Prostate gland (tissue), 2 donors: ENCODE measurements at places on chromosomes 6 and 20.
A peak's percentile ranks its signal among the peaks of the same experiment; 100 is the strongest.

DNA sequence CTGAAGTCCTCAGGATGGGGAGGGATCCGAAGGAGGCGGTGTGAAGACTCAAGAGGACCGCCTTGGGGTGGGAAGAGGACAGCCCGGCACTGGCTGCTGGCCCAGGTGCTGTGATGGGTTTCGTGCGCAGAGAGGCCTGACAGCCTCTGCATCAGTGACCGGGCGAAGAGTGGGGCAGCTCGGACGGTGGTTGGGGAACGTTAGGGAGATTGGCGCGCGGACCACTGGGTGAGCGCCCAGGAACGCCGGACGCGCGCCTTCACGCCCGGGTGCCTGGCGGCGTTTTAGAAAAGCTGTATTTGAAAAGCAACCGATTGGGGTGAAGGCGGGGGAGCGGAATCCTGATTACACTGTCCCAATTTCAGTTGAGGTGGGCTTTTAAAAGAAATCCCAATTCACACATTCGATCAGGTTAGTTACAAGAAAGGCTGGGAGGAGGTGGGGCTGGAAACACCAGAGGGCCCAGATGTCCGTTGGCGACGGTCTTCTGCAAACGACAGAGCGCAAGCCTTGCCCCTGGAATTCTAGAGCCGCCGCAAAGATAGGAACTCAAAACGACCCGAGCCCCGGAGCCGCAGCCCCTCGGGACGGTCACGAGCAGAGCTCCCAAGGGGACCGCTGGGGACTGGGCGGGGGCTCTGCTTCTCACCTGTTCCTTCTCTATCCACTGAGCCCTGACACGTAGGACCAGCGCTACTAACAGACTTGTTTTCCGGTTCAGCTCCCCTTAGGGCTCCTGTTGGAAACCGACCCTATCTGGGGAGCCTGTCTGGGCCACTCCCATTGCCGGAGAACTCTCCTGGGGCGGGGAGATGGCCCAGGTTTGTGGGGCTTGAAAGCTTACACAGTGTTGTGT, 8.5 kb upstream of the TRIM40 start:
- no peaks in the 10 kb centered on the region for H3K36me3 ChIP-seq
- H3K4me1 ChIP-seq, result no peaks in the 10 kb centered on the region
- no peak overlapping the region for H3K4me3 ChIP-seq
- DNase-seq, result no peak
- H3K27ac ChIP-seq, result no peak overlapping the region

DNA sequence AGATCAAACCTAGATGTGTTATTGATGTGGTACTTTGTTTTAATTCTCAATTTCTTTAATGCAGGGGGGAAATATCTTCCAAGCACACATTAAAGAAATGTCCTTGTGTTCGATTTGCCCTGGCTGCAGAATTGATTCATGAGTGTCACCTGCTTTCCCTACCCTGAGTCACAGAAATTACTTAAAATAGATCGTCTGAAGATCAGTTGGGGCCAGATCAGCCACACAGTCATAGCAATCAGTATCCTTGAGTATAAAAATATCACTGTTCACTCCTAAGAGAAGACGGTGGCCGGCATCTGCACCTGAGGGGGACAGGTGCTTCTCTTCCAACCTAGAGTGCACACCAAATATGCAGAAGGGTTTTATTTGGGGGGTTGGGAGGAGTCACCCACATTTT, 115.2 kb upstream of the RIN2 start:
- H3K4me1 ChIP-seq, result no peaks in the 10 kb centered on the region
- H3K27me3 ChIP-seq, result no peaks in the 10 kb centered on the region
- no peak overlapping the region for H3K4me3 ChIP-seq
- no peaks in the 10 kb centered on the region for H3K36me3 ChIP-seq

DNA sequence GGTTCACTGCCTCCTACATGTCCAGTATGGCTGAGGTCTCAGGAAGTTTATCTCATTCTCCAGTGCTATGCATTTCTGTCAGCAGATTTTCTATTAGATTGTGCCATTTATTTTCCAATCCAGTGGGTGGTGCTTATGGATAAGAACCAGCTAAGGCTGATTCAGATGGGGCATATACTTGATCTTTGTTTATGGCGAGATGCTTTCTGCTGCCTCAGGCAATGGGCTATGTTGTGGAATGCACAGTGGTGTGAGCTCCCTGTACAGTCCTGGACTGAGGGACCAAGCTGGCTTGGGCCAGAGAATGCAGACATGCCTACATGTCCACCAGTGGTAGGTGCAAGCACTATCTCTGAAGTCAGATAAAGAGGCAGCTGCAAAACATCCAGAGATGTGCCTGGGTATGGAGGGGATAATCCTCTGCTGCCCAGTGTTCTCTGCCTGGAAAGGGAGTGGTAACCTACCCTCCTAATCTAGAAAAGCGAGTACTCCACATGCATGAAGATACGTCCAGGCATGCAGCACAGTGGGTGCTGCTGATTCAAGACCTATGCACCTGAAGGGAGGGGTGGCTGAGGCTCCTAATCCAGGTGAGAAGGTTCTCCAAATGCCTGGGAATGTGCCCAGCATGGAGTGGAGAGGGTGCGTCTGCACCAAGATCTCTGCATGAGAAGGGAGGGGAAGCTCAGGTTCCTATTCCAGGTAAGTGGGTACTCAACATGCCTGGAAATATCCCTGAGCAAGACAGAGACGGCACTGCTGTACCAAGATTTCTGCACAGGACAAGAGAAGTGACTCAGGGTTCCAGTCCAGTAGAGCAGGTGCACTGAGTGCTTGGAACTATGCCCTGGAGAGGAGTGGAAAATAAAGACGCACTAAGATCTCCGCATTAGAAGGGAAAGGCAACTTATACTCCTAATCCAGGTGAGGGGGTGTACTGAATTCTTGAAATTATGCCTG, 9.4 kb downstream of the CST4 start:
- no peak overlapping the region for H3K27ac ChIP-seq
- no peaks in the 10 kb centered on the region for H3K36me3 ChIP-seq
- no peak overlapping the region for H3K4me3 ChIP-seq
- H3K4me1 ChIP-seq, result no peaks in the 10 kb centered on the region
- DNase-seq, result no peak
- no peaks in the 10 kb centered on the region for H3K27me3 ChIP-seq

GRCh38 chr6:12968290-12968689, 251.7 kb downstream of the PHACTR1 start:
- DNase-seq, result no peak
- no peaks in the 10 kb centered on the region for H3K27me3 ChIP-seq
- no peak overlapping the region for H3K27ac ChIP-seq

DNA sequence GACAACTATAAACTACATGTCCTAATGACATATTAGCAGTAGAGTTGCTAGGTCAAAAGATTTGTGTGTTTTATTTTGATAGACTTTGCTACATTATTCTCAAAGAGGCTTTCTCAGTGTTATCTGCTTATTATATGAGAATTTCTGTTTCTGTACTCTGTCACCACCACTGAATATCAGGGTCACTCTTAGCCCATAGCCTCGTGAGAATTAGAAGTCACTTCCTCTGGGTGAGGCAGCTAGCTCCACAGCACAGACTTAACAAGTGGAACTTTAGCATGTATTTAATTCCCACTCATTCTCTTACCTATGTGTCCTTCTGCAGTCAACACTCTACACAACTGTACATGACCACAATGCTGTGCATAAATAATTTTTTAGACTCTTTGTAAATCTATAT, 6.7 kb downstream of the PHACTR2 start:
- H3K4me3 ChIP-seq, result no peak overlapping the region
- DNase-seq, result no peak
- H3K4me1 ChIP-seq, result no peaks in the 10 kb centered on the region
- no peak overlapping the region for H3K27ac ChIP-seq
- no peaks in the 10 kb centered on the region for H3K27me3 ChIP-seq

- no peak for DNase-seq
- H3K4me1 ChIP-seq, result no peaks in the 10 kb centered on the region
- no peak overlapping the region for H3K4me3 ChIP-seq
- no peaks in the 10 kb centered on the region for H3K36me3 ChIP-seq
- H3K27me3 ChIP-seq, result no peaks in the 10 kb centered on the region
- H3K27ac ChIP-seq, result no peak overlapping the region
Measured at GRCh38 chr6:20217891-20218290, 5.6 kb upstream of the MBOAT1 start.

GRCh38 chr6:92541448-92542060, 877.8 kb downstream of the EPHA7 start:
- no peaks in the 10 kb centered on the region for H3K27me3 ChIP-seq
- no peaks in the 10 kb centered on the region for H3K36me3 ChIP-seq
- no peaks in the 10 kb centered on the region for H3K4me1 ChIP-seq
- no peak overlapping the region for H3K4me3 ChIP-seq
- no peak for DNase-seq

DNA sequence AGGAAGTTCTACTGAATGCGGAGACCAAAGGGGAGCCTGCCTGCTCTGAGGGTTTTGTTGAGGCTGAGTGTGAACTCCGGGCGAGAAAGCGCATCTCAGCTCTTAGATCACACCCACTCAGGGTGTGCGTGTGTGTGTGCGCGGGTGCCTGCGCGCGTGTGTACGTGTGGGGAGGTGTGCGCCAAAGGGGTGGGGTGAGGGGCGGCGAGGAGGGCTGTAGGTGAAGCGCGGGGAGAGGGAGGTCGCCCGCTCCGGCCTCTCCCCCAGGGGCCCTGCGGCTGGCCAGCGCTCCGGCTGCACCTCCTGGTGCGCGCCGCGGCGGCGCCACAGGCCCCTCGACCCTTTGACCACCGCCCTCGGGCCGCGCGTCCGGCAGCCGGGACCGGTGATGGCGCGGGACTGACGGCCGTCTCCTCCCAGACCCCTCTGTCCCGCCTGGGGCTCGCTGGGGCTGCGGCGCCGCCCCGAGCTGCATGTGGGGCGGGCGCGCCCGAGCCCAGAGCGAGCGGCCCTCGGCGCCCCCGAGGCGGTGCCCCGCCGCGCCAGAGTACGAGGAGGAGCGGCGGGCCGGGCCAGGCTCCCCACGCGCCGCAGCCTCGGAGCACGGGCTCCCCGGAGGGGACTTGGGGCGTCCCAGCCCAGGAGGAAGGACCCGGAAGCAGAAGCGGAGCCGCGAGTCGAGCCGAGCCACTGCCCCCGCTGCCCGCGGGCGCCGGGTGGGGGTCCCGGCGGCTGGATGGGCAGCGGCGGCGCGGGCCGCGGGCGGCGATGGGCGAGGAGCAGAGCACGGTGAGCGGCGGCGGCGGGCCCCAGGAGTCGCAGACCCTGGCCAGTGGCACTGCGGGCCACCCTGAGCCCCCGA, at the start of gene RNF217:
TSS of gene RNF217 (plus strand) at position 661 of the 862 bp plus-strand sequence. CDS start at position 769, 108 bp downstream.
- H3K4me3 ChIP-seq, result peak within 1 kb of the TSS; percentile 75
- no peaks in the 10 kb centered on the region for H3K4me1 ChIP-seq
- peak; percentile 42 for DNase-seq
- H3K27me3 ChIP-seq, result no peaks in the 10 kb centered on the region
- H3K27ac ChIP-seq, result peak within 1 kb of the TSS; percentile 93
- no peaks in the 10 kb centered on the region for H3K36me3 ChIP-seq

DNA sequence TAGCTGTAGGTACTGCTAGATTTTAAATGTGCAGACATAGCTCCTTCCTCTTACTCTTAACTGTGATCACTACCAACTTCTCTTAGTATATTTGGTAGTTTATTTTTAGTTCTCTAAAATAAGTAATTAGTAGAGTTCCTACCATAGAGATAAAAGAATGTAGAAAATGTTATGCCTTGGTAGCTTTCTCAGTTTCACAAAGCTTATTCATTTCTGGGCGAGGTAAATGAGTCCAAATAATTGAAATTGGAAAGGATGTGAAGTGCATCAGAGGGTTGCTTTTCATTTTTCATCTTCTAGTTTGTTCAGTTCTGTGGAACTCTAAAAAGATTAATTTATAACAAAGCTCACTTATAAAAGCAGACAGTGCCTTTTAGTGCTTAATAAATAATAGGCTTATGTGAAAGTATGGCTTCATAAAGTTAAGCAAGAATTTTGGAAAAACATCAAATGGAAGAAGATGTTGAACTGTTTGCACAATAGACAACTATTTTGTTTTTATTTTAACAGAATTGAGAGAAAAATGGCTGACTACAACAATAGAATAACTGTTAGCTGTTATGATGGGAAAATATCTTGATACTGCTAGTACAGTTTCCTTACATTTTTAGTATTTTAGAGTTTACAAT, 303.7 kb downstream of the UTRN start:
- H3K36me3 ChIP-seq, result no peaks in the 10 kb centered on the region
- H3K27me3 ChIP-seq, result no peaks in the 10 kb centered on the region
- no peaks in the 10 kb centered on the region for H3K4me1 ChIP-seq
- no peak overlapping the region for H3K27ac ChIP-seq

DNA sequence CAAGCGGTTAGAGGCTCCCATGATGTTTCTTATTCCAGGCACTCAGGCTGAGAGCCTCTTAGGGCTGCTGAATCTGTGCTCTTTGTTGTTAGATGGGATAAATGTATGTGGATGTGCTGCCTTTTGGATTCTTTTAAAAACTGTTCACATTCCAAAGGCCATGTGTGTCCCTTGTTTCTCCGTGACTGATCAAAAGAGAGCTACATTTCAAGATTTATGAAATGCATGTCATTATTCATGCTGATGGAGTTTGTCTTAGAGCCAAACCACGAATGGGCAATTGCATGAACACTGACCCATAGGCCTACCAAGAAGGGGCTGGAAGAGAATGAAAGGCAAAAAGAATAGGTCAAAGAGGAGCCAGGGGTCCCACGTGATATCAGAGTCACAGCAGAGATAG, 104.9 kb upstream of the TSHZ2 start:
- no peak for DNase-seq
- no peaks in the 10 kb centered on the region for H3K4me1 ChIP-seq
- H3K27me3 ChIP-seq, result no peaks in the 10 kb centered on the region
- H3K36me3 ChIP-seq, result no peaks in the 10 kb centered on the region
- no peak overlapping the region for H3K27ac ChIP-seq

- H3K4me3 ChIP-seq, result no peak overlapping the region
- no peaks in the 10 kb centered on the region for H3K4me1 ChIP-seq
- no peaks in the 10 kb centered on the region for H3K36me3 ChIP-seq
- no peaks in the 10 kb centered on the region for H3K27me3 ChIP-seq
- H3K27ac ChIP-seq, result no peak overlapping the region
- no peak for DNase-seq
Measured at GRCh38 chr20:52683761-52684160, 288.4 kb upstream of the TSHZ2 start.

DNA sequence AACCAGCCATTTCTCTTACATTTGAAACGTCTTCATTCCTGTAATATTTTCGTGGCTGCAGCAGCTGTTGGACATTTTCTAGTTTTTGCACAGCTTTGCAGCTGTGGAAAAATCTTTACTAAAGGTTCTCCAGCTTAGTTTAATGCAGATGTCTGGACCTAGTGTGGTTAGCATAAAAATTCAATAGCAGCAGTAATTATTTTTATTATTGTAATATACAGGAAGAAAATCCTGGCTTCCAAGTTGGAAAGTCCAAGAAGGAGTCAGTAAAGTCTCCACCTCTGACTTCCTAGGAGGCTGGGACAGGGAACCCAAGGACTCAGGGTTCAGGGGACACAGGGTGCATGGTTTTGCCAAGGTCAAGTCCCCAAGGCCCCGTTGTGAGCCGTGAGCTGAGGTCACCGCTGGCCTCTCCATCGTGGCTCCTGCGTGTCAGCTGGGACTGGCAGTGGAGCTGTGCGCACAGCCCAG, 230.6 kb downstream of the FNDC1 start:
- H3K4me1 ChIP-seq, result no peaks in the 10 kb centered on the region
- DNase-seq, result no peak
- H3K36me3 ChIP-seq, result no peaks in the 10 kb centered on the region
- H3K27me3 ChIP-seq, result no peaks in the 10 kb centered on the region
